ENCODE measurements at places on chromosomes 1 and 21.

GRCh38 chr1:183884526-183884925, 79.6 kb downstream of the RGL1 start:
- no peak for DNase-seq

- no peak for DNase-seq
Measured at GRCh38 chr1:64136296-64136695, 67.1 kb upstream of the UBE2U start.

DNA sequence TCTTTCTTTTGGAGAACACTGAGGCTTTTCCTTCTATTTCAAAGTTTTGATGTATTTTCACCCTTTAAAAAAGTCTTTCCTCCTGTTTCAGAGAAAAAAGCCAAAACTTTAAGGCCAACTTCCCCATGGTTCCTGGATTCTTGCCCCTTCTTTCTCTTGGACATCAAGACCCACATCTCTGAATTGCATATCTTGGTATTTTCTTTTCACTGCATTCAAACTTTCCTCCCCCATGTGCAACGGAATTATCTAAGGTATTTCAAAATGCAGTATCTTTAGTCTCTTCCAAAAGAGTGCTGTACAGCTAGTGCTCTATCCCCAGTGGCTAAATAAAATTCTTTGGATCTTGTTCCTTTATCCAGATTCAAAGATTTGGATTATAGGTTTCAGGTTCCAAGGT, 81.1 kb upstream of the TSPAN2 start:
- no peak for DNase-seq

GRCh38 chr1:53349968-53350852, 22.3 kb upstream of the LRP8 start:
- no peak for DNase-seq

DNA sequence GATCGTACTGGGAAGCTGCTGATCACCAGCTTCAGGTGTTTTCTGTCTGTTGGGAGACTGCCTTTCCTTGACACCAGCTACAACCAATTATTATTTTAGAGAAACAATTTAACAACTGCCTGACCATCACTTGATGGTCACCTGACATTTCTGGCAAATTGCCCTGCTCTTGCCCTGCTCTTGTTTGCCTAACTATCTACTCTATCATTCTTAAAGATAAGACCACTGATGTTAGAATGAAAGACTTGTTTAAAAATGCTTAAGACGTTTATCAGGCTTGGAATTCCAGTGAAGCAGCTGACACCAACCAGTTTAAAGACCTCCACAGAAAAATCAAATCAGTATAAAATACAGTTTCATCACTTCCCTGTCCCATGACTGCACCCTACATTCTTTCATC, 423.3 kb upstream of the CAMK1G start:
- no peak for DNase-seq

GRCh38 chr1:221778535-221779142, 36.8 kb upstream of the DUSP10 start:
- no peak for DNase-seq

DNA sequence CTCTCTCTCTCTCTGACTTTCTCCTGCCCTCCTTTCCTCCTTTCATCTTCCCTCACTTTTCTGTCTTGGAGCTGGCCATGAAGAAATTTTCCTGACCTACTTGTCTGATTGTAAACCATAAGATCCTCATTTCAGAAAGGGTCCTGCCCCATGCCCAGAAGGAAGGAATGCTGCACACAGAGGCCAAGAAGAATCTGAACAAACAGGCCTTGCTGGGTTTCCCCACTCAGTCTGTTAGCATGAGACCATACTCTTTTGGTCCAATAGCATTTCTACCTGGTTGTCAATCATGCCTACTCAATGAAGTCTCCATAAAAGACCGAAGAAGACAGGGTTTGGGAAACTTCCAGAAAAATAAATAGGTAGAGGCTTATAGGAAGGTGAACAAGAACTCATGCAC, 128.7 kb downstream of the MAB21L3 start:
- peak; percentile 66 for DNase-seq

- DNase-seq: no peak
Measured at GRCh38 chr1:21913763-21914162, 23.3 kb downstream of the HSPG2 start.

DNA sequence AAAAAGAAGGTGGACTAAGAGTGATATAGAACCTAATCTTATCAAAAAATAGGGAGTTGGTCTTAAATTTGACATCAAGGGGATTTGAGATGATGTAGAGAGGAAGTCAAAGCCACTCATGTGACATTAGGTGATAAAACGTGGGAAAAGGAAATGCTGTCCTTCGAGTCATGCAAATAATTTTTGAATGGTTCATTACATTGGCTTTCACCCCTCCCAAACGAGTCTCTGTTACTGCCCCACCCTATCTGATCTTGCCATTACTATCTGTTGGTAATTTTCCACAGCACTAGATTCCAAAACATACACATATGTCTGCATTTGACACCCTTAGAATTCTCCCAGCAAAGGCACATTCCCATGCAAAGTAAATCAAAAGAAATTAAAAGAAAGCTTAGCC, 531.1 kb upstream of the ADAMTS5 start:
- DNase-seq: no peak

DNA sequence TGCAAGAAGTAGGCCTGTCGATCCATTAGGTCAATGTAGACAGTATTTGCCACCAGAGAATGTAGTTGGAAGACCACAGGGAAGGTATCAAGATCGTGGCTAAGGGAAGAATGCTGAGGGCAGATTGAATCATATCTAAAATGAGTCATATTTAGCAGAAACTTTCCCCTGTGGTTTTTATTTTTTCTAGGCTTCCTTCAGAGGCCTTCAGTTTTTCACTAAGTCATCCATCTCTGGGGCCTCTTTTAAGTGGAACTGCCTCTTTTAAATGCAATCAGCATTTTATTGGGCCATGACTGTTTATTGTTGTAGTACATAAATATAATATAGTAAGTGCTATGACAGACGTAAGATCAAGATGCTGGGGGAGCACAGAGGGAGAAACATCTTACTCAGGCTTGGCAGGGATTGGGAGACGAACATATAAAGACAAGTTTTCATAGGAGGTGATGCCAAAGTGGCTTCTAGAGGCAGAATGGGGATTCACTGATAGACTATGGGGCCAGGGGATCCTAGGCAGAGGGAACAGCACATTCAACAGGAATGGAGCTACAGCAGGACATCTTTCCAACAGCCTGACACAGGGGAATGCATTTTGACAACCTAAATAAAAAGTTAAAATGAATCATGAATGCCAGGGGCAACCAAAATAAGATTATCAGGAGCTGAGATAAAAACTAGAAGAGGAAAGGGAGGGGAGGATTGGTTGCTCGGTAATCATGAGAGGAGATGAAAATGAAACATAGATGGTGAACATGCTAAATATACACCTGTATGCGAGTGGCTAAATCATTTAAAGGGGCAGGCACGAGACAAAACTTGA, 20.1 kb downstream of the UBE2U start:
- peak; percentile 11 for DNase-seq

DNA sequence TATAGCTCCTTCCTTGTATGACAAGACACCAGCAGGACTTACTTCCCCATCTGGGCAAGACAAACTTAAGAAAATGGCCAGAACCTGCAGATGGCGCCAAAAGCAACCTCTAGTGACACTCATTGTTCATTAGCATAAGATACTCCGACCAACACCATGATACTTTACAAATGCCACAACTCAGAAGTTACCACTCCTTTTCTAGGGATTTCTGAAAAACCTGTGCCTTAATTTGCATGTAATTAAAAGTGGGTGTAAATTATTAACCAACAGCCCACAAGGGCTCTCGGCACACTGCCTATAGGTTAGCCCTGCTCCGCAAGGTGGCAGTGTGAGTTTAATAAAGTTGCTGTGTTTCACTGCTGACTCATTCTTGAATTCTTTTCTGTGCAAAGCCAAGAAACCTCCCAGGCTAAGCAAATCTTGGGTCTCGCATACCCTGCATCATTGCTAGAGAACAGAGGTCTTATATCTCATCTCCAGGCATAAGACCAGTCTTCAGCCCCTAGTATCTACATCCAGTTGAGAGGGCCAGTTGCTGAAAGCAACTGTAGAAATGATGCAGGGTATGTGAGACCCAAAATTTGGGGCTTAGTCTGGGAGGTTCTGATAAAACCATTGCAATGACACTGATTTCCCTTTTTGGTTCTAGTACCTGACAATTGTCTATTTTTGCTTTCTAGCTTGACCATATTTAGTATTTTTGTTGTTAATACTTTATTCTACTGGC, 86.4 kb downstream of the FAF1 start:
- peak; percentile 49 for DNase-seq

DNA sequence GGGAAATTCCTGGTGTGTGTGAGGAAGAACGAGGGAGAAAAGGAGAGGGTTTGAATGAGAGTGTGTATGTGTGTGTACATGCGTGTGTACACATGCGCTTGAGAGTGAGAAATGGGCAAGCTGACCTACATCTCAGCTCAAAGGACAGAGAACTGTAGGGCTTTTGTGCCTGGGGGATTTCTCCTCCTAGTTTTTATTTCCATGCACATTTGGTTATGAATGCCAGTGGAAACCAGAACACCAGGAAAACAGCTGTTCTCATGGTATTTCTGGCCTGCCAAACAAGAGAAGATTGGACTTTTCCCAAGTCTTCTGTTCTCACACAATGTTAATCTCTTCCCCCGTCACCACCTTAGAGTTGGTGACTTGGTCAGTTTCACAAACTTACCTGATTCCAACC, 45.2 kb downstream of the SLC44A3 start:
- DNase-seq: no peak
